CD4-positive, alpha-beta memory T cell (primary cell): ENCODE measurements at places on chromosomes 7 and 10. TPM values are rescaled to one million over a fixed set of nuclear protein-coding genes. Genes with fewer than 3 reads are reported as not detected.
A peak's percentile ranks its signal among the peaks of the same experiment; 100 is the strongest.

The THSD7A gene
- total RNA-seq = not detected

The BEND7 gene
- not detected for total RNA-seq

The FGFBP3 gene
- 6.2 TPM for total RNA-seq

The UPK3BL2 gene
- total RNA-seq = 46.0 TPM

The ZNF727 gene
- 0.20 TPM for total RNA-seq

The MYOZ1 gene
- total RNA-seq = not detected

The ADRA2A gene
- total RNA-seq = not detected

The TRIL gene
- total RNA-seq = not detected

The GPR26 gene
- total RNA-seq = not detected

The C7orf33 gene
- not detected for total RNA-seq

The WDR37 gene
- 42.5 TPM for total RNA-seq

The DYDC2 gene
- total RNA-seq = not detected

The ENO4 gene
- total RNA-seq = not detected

The OR9A2 gene
- total RNA-seq = not detected

The HMX3 gene
- not detected for total RNA-seq

The EFCAB10 gene
- not detected for total RNA-seq

The MRLN gene
- total RNA-seq = not detected

The LIPM gene
- not detected for total RNA-seq

GRCh38 chr7:96297876-96298275, 24.0 kb downstream of the SLC25A13 start:
- no peak for DNase-seq

- peak; percentile 68 for DNase-seq
Observed at GRCh38 chr7:100604028-100604975, 2.1 kb downstream of the PCOLCE start.

DNA sequence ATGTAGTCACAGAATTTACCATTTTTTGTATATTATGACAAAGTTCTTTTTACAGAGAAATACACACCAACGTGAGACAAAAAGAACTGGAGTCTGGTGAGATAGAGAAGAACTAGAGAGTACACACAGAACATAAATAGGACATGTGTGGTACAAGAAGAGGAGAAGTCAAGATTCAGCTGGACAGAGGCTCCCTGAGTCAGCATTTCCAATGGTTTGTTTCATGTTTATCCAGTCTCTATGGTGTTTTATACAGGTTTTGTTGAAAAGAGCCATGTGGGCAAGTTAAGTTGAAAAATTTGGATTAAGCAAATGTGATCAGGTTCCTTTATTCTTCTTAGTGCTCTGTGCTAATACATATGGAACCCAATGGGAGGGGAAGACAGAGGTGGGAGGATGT, 105.5 kb upstream of the AKR1E2 start:
- no peak for DNase-seq

DNA sequence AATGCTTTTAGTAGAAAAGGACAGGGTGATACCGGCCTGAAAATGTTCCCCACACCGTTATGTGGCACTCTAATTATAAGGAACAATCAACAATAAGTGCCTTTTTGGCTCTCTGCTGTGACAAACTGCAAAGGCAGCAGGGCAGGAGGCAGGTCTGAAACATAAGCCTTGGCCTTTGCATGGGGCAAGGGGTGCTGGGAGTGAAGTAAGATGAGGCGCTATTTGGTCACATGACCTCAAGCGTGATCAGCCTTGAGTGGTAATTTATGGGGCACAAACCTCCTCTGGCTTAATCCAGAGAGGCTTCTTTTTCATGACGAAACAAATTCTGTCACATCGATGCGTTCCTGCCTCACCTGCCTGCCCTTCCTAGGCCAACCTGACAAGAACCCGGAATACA, 202.7 kb downstream of the TAX1BP1 start:
- DNase-seq = no peak

GRCh38 chr7:151819866-151820265, 57.0 kb downstream of the PRKAG2 start:
- no peak for DNase-seq

GRCh38 chr7:39228946-39229345, 251.2 kb downstream of the POU6F2 start:
- DNase-seq = no peak

DNA sequence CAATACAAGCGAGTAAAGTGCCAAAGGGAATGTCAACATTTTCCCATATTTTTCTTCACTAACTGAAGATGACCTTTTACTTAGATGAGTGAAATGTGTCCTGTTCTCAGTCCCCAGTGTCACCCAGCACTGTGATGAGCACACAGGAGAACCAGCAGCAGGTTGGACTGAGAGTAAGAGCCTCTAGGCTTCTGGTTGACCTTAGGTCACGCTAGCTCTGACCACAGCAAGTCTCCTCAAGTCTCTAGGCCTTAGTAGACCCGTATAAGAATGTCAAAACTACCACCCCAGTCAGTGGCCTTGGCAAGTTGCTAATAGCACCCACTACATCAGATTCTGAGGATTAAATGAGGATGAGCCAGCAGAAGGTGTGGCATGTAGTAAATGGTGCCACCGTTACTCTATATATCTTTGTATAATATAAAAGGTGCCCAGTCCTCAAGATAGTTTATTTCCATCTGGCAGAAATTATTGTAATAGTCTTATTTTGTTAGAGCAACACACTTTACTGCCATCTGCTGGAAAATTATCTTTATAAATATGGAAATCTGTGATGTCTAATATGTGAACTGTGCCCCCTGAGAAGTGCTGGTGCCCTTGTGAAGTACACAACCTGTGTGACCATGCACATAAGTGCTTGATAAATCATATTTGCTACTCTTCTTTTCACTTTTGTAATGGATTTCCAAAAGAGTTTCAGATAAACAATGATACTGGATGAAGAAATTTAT, 75.7 kb downstream of the SPAG6 start:
- peak; percentile 37 for DNase-seq

GRCh38 chr7:24401628-24402593, 117.9 kb downstream of the NPY start:
- no peak for DNase-seq

- DNase-seq = no peak
Observed at GRCh38 chr10:102641402-102641801, 2.9 kb upstream of the TRIM8 start.

GRCh38 chr10:8581521-8582225, 527.2 kb downstream of the GATA3 start:
- DNase-seq = no peak

- no peak for DNase-seq
Observed at GRCh38 chr10:130218936-130219335, 82.7 kb downstream of the GLRX3 start.

- no peak for DNase-seq
Observed at GRCh38 chr7:121360564-121360963, 31.8 kb downstream of the WNT16 start.

- no peak for DNase-seq
Observed at GRCh38 chr7:41955893-41956675, 253.2 kb upstream of the INHBA start.

- DNase-seq = no peak
Observed at GRCh38 chr7:70263471-70264255, 665.4 kb downstream of the AUTS2 start.

DNA sequence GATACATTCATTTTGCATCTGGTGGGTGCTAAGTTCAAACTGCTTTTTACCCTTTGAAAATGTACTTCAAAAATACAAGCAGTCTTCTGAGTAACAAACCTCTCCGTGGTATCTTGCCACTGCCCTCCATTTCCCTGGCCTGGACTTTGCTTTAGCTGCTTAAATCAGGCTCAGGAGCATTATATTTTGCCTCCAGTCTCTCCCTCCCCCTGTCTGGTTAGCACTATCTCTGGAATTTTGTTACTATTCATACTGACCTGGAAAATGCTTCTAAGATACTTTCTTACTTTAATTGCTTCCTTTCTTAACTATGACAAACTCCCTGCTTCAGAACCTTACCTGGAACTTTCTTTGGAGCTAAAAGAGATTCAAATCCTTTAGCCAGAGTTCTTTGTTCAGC, 369.8 kb downstream of the GFRA1 start:
- DNase-seq = no peak

GRCh38 chr10:125592897-125593296, 90.1 kb downstream of the TEX36 start:
- no peak for DNase-seq

- DNase-seq = no peak
Observed at GRCh38 chr7:52320610-52321009, 714.8 kb upstream of the POM121L12 start.

DNA sequence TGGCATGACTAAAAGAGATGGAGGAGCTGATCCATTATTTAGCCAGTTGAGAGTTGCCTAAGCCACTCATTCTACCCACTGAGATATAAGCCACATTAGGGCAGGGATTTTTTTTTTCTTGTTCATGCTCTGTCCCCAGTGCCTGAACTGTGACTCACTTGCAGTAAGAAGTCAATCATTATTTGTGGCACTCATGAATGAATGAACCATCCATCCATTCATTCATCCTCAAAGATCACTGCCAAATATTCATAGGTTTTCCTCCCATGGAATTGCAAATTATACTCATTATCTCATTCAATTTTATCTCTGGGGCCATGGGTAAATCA, 22.8 kb upstream of the ARID5B start:
- no peak for DNase-seq

GRCh38 chr7:15838265-15838664, 151.8 kb upstream of the MEOX2 start:
- no peak for DNase-seq

DNA sequence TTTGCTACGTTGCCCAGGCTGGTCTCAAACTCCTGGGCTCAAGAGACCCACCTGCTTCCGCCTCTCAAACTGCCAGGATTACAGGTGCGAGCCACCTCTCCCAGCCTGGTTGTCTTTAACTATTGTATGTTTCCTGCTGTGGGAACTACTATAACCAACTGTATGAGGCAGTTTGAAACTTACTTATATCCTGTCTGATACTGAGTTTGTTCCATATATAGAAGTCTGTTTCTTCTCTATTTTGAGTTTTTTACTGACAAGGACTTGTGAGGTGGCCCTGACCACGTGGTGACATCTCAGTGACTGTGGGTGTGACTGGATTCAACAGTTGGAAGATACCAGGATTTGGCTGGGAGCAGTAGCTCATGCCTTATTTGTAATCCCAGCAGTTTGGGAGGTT, 14.2 kb downstream of the FBH1 start:
- DNase-seq = no peak

DNA sequence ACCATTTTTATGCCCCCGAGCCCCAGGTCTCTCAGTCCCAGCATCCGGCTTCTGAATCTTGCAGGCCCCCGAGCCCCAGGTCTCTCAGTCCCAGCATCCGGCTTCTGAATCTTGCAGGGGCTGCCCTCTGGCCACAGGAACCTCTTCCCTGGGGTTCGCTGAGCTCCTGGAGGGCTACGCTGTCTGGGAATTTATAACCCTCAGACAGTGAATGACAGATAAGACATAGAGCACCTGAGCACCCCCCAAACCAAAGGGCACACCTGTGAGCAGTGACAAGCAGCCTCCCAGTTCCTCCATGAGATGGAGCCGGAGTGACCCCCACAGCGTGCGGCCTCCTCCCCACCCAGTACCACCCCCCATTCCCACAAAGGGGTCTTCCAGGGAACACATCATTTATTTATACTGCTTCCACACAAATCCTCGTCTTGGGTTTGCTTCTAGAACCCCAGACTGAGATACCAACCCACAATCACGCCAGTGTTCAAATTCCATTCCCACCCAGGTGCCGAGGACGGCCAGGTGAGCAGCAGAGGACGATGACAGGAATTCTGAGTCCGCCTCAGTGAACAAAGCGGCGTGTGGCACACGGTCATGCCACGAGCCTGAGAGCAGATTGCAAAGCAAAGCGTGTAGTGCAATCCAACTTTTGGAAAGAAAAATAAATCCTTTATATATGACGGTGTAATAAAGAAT, 57.7 kb upstream of the FAM20C start:
- DNase-seq = no peak

- no peak for DNase-seq
Observed at GRCh38 chr10:99628923-99629624, 8.8 kb upstream of the SLC25A28 start.

GRCh38 chr7:91556956-91557650, 292.9 kb downstream of the FZD1 start:
- DNase-seq = no peak

DNA sequence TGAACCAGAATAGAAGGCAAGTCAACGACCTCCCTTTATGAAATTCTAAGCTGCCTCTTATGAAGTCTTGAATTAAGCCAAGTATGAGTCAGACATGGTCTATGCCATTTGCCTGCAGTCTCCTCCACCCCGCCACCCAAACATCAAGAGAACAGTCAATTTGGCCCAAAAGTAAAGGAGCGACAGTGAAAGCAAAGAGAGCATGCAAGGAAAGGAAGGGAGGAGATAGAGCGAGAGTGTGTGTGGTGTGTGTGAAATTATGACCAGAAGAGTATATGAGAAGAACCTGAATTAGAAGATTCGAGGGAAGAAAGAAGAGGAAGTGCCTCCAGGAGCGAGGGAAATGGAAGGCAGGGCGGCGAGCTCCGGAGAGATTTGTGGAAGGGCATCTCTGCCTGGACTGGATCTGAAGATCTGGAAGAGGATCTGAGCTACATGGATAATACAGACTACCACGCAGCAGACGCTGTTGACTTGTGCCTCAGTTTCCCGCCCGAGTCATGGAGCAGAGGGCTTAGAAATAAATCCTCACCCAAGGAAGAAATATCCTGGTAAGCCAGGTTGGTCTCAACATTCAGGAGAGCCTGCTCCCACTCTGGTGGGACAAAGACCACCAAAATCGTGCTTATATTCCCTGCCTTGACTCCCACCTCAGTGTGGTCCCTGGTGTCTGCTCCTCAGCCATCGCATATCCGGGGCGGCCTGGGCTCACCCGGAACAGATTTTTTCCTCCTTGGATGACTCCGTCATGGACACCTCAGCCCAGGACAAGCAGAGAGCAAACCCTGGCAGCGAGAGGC, 459 bp downstream of the ZDHHC6 start:
- no peak for DNase-seq

DNA sequence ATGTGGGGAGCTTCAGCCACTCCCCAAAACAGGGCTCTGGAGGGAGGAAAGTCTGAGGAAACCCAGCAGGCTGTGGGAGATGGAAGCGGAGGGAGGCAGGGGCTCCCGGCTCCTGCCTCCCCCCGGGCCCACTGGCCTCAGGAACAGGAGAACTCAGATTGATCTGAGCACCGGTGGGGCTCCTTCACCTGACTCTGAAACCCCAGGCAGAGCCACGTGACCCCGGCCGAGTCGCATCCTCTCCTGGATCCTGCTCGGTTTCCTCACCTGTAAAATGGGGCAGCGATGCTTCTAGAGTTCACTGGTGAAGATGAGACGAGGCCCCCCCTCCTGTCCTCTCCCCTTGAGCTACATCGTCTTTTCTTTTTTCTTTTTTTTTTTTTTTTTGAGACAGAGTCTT, 33.6 kb downstream of the TCERG1L start:
- DNase-seq = no peak

DNA sequence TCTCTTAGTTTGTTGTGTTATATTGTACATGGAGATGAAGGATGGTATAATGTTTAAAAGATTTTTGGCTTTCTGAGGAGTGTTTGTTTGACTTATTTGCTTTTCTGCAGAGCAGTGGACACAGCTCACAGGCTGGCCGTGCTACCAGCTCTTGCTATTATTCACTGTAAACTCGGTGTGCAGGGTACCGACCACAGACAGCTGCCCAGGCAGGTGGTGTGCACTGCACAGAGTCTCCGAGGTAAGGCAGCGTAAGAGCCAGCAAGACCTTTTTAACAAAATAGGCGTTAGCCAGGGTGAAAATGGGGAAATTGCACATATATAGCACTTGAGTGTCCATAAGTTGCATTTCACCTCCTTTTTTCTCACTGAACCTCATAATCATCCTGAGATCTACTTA, 438.0 kb downstream of the CNTNAP2 start:
- DNase-seq = no peak

GRCh38 chr10:95791425-95791979, 35.5 kb downstream of the ENTPD1 start:
- DNase-seq = no peak
